ENCODE measurements at places on chromosomes 7 and 10.
A peak's percentile ranks its signal among the peaks of the same experiment; 100 is the strongest.

GRCh38 chr10:116671274-116671926 lies 50.6 kb downstream of the PNLIPRP2 start:
- no peak for DNase-seq

GRCh38 chr10:25300073-25300472 lies 125.3 kb downstream of the GPR158 start:
- DNase-seq = no peak

- DNase-seq = peak; percentile 7
Observed at GRCh38 chr7:44348300-44348699, 22.9 kb upstream of the CAMK2B start.

DNA sequence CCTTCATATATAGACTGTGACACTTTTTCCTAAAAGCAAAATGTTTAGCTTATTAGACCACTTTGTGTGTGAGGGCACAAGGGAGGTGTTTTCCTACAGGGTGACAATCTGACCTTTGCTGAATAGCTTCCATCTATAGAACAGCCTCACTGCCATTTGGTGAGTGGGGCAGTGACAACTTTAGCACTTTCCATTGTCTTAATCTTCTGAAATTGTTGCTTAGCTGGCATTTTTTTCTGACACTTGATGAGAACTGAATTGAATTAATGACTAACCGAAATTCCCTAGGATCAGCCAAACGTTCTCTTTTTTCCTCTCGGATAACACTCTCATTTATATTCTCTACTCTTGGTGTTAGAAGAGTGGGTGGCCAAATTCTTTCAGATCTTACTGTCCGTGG lies 30.2 kb downstream of the KDM7A start:
- no peak for DNase-seq

GRCh38 chr7:40058636-40059035 lies 75.8 kb downstream of the MPLKIP start:
- DNase-seq = no peak

GRCh38 chr7:42292991-42293521 lies 56.0 kb upstream of the GLI3 start:
- no peak for DNase-seq

GRCh38 chr10:63547628-63548360 lies 26.6 kb downstream of the REEP3 start:
- DNase-seq = no peak

Measured in CD4-positive, alpha-beta T cell (primary cell).